ENCODE measurements at places on chromosomes 3 and 15.
A peak's percentile ranks its signal among the peaks of the same experiment; 100 is the strongest.

DNA sequence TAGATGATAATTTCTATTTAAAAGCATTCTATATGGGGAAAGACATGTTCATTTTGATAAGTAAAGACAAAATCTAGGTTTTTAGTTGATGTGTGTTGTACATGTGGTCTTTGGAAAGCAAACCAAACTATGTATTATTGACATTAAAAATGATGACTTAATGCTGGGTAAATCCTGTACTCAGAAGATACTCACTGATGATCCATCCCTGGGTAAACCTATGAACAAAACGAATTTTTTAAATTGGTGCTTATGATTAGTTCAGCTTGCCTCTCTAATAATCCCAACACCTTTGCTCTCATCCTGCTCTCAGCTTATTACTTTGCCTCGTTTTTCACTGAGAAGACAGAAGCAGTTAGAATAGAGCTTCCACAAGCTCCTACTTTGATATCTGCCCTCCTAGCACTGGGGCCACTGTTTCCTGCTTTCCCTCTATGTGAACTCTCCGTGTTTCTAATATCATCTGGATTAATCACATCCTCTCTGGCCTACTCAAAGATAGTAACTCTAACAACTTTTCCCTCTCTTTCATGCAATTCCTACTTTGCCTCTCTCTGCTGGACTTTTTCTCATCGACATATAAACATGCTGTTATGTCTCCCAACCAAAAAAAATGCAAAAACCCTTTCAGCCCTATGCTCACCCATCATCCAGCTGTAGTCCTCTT is 29.3 kb downstream of the RARRES1 start:
- DNase-seq, result no peak

DNA sequence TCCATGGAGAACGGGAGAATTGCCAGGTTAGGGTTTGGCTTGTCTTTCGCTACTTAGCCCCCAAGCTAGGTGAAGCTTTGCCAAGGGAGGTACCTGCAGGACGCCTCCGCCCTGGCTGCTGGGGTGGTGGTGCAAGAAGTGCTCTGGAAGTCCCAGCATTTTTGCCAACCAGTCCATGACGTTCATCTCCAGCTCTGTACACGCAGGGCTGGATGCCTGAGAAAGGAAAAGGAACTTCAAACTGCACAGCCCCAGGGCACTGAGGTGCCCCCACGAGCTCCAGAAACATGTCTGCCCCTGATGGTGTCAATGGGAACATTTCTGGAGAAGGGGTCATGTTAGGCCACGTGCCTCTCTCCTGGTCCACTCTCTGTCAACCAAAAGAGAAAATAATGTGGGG is 8.2 kb downstream of the HDC start:
- DNase-seq, result no peak

DNA sequence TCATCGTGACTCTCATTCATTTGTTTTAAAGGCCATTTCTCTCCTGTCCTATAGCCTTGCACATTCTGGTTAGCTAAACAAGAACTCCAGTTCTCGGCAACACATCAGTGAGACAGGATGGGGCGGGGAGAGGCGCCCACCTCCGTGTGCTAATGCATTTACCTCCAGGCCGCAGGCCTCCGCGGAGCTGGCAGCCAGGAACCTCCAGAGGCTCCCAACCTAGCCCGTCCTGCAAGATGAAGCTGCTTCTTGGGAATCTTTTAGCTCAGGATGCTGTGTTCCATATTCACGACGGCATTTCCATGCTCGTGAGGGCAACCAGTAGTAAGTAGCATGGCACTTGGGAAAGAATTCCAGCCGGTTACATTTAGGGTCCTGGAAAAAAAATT is 47.9 kb downstream of the RGMA start:
- DNase-seq, result no peak

GRCh38 chr3:100184948-100185570 is 70.8 kb upstream of the FILIP1L start:
- DNase-seq, result no peak

DNA sequence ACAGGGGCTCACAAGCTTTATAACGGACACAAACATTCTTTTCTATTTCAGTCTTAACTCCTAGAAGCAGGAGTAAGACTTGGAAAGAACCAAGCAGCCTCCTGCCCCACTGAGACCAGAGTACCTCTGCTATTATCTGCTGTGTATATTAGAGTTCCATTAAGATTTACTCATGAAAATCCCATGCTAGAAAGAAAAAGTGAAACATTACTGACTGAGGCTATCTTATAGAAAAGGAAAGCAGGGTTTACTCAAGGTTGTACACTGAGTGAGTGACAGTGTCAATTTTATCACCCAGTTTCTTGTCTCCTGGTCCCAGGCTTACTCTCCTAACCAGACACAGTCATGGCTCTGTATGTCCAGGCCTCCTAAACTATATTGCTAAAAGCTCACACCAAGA is 97.9 kb upstream of the SOX2 start:
- no peak for DNase-seq

GRCh38 chr15:91950631-91951329 is 97.3 kb downstream of the SLCO3A1 start:
- no peak for DNase-seq

GRCh38 chr3:121768452-121768851 is 18.9 kb upstream of the GOLGB1 start:
- no peak for DNase-seq

GRCh38 chr3:132326251-132326650 is 9.0 kb downstream of the ACP3 start:
- no peak for DNase-seq

- no peak for DNase-seq
These were observed 61.7 kb downstream of the SLC12A1 start for GRCh38 chr15:48267766-48268165.

DNA sequence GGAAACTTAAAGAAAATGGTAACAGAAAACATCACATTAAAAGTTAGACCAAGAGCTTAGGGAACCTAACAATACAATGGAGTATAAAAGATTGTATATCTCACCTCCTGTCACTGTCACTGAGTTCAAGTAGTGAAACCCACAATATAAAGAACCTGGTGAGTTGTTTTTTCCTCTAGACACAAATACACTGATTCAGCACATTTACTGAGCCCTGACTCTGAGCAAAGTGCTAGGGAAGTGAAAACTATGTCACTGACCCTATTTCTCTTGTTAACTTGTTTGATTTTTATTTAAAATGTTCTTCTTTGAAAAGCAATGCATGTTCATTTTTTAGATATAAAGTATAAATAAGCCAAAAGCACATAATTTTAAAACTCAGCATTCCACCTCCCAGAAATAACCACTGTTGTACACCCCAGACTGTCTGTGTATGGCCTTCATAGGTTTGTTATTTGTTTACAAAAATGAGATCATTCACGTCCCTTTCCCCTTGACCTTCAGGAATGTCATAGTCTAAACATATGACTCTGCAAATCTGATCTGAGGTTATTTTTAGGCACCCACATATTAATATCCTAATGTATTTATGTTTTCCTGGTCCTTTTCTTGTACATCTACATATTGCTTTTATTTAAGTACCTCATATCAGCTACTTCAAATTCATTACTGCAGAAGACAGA is 69.2 kb upstream of the CSTA start:
- DNase-seq, result no peak

DNA sequence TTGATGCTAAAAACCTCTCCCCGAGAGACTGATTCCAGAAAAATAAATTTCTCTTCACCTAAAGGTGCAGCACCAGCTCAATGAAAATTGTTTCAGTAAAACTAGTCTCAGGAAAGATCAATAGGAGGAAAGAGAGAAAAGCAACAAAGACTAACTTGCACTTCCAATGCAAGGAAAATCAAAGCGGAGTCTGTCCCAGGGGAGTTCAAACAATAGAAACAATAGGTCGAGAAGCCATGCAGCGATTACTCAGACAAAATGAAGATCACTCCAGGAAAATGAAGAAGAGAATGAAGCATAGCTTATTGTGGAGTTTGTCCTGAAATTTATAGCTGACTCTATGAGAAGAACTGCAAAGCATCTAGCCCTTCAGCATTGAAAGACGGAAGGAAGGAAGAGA is 105.1 kb upstream of the FRMD4B start:
- DNase-seq, result no peak

- no peak for DNase-seq
These were observed 24.8 kb downstream of the ZBTB38 start for GRCh38 chr3:141392897-141393734.

GRCh38 chr3:148943506-148944205 is 47.7 kb upstream of the GYG1 start:
- DNase-seq, result no peak

GRCh38 chr15:83769411-83769999 is 115.6 kb downstream of the ADAMTSL3 start:
- DNase-seq, result no peak

- no peak for DNase-seq
These were observed 12.1 kb downstream of the TGFBR2 start for GRCh38 chr3:30618526-30618925.

DNA sequence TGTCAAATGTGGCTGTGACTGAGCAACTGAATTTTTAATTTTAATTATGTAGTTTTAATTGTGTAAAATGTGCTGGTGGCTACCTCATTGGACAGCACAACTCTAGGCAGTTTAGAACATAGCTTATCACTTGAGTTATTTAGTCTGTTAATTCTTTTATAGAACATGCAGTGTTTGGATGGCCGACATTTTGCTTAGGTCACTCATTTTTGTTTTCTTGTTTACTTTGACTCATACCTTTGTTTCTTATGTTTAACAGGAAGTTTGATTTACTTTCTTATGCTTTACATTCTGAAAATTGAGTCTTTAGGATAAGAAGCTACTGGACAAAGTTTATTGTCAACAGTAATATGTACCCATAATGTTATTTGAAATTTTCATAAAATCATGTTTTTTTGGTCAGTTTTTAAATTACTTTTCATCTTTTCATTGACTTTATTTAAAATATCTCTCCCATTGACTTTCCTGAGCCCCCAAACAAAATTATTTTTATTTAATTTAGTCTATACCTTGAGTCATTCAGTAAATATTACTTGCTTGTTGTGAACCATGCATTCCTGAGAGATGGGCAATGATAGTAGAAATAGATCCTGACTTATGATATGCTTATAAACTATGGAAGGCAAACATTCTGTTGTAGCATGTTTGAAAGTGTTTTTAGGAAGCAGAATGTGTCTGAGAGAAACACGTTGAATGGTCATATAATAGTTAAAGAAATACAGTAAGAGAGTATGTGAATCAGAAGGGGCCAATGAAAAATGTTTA is 60.6 kb downstream of the TCF12 start:
- DNase-seq, result no peak

GRCh38 chr3:182954553-182955235 is 25.6 kb downstream of the DCUN1D1 start:
- no peak for DNase-seq

GRCh38 chr3:195194559-195195206 is 76.3 kb downstream of the XXYLT1 start:
- DNase-seq, result peak; percentile 26

DNA sequence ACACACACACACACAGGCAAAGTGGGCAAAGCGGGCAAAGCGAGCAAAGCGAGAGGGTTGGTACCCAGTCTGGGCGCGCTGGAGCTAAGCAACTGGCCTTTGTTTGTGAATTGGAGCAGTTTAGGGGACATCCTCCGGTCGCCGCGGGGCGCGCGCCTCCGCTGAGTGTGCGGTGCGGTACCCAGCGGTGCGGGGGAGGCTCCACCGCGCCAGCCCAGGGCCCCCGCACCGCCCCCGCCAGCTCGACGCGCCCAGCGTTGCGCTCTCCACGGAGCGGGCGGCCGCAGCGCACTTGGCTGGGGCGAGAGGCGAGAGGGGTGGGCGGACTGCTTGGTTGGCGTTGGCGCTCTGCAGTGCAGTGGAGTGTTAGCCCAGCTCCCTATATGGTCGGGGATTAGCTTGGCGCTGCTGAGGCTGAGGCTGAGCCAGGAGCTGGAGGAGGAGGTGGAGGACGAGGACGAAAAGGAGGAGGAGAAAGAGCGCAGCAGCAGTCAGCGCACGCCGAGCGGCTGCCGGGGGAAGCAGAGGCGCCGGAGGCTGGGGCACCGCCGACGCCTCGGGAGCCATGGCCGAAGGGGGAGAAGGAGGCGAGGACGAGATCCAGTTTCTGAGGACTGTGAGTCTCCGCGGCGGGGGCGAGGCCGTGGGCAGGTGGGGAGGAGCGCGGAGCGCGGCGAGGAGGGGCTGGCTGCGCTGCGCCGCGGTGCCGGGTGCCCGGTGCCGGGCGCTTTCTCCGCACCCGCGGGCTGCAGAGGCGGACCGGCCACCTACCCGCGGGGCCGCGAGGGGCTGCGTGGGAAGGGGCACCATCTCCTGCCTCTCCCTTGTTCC is at the start of gene RYR3:
Gene RYR3, plus strand, starts transcription at position 487 of the 831 bp plus-strand sequence. Its CDS starts 79 bp downstream, at position 566.
- no peak for DNase-seq

GRCh38 chr3:31077021-31077601 is 182.7 kb upstream of the GADL1 start:
- no peak for DNase-seq

DNA sequence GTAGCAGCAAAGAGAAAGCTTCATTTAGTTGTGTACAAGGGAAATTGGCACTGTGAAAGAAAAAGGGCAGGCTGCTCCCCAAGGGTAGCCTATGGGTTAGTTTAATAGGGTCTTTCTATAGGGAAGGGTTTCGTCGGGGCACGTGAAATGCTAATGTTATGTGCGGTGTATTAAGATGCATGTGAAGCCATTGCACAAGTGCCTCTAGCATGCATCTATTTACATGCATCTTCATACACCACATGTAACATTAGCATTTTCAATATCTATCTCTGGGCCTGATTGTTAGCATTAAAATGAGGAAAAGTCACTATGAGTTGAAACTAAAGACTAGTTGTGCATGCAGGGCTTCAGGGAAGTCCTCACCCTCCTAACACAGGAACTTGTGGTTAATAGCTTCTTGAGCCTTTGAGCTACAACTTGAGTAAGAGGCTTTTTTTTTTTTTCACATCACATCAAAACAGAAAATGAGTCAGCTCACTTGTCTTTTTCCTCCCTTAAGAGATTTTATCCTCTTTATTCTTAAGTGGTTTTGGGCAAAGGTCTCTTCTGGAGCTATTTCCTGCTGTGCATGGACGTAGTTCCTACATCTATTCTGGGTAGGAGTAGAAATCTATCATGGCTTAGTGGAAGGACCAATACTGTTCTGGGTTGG is 613.4 kb downstream of the ZPLD1 start:
- DNase-seq, result no peak

DNA sequence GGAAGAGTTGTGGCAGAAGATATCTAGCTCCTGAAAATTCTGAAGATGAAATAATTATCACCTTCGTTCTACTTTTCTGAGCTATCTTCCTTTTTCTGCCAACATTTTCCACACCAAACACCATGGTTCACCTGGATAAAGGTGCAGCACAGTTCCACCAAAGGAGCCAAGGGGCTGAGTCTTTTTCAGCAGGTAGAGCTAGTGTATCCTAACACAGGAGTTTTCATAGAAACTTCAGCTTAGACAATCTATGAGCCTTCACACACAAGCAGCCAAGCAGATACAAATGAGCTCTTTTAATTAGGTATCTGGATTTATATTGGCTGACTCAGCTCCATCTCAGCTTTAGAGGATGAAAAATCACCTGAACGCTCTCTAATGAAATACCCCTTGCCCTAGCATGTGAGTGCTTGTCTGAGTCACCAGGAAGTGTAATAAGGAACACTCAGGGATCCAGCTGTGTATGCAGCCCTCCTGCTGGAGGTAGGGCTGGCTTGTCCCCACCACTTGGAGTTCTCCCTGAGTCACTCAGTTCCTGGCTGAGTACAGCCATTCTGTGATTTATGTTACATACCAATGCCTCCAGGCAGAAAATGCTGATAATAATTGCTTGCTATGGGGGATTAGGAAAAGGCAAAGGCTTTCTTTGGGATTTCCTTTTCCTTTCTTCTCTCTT is 385.7 kb downstream of the LSAMP start:
- no peak for DNase-seq

Data from activated CD8-positive, alpha-beta memory T cell treated with anti-CD3 and anti-CD28 coated beads for 24 hours (primary cell).